Esophagus mucosa (tissue), 1 donor: ENCODE measurements at places on chromosomes 16 and 17. TPM values are rescaled to one million over a fixed set of nuclear protein-coding genes. Genes with fewer than 3 reads are reported as not detected.

Gene ATAD5
- total RNA-seq = 3.8 TPM

Gene SPNS3
- total RNA-seq = 0.48 TPM

Gene CFAP97D1
- total RNA-seq = not detected

Gene KRTAP9-2
- not detected for total RNA-seq

Gene PYY
- not detected for total RNA-seq

Gene SLC13A5
- total RNA-seq = 3.5 TPM

Gene ASB16
- not detected for total RNA-seq

- peak; percentile 48 for ATAC-seq
Measured at GRCh38 chr17:17191346-17191792, 14.8 kb downstream of the PLD6 start.

DNA sequence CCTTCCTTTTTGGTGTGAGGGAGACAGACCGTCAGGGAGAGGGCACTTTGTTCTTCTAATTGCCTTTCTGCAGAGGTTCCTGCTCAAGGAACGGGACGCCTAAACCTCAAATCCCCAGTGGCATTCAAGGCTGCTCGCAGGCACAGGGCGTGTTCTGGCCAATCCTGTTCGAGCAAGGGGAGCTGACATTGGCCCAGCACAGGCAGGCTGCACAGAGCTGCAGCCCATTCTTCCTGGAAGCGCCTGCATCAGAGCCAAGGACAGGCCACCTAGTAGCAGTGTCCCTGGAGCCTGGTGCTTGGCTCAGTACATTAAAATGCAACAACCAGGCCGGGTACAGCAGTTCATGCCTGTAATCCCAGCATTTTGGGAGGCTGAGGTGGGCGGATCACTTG, 72.2 kb upstream of the CREBBP start:
- ATAC-seq = peak; percentile 78

DNA sequence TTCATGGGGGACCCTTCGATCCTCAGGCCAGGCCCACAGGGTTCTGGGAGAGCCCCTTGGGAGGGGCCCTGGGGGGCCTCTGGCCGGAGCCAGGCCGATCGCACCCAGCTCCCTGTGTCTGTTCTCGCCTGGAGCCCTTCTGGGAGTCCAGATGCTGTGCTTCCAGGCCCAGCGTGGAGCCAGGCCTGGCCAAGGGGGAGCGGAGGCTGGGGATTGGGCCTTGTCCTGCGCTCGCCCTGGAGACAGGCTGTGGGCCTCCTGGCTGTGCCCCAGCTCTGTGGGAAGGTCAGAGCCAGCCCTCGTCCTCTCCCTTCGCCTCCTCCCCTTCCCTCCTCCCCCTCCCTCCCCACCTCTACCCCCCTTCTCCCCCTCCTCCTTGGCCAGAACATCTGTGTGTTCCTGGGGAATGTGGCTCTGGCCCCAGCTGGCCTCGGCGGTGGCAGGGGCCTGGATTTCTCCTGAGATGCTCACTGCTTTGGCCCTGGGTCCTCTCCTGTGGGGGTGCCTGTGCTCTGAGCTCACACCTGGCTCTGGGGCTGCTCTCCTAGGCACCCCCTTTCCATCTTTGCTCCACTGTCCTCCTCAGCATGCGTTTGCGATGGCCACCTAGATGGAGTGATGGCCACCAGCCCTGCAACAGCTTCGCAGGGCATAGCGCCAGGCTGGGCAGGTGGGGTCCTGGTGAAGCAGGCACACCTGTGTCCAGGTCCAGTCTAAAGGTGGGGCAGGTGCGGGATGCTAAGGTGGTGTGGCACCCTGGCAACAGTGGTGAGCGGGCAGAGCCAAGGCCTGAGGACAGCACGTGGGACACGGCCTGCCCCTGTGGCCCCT, 90.6 kb upstream of the CIBAR2 start:
- no peak for ATAC-seq

DNA sequence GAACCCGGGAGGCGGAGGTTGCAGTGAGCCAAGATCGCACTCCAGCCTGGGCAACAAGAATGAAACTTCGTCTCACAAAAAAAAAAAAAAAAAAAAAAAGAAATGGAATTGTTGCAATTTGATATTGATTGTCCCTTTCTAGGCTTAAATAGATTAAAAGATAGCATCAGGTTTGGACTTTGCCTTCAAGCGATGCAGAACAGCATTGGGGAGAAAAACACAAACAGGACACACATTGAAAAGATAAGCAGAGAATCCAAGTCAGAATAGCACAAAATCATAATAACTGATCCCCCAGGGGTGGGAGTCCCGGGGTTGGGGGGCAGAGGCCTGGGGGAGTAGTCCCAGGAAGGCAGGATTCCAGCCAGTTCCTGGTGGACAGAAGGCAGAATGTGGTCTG, 3.9 kb upstream of the CREBBP start:
- ATAC-seq = no peak

DNA sequence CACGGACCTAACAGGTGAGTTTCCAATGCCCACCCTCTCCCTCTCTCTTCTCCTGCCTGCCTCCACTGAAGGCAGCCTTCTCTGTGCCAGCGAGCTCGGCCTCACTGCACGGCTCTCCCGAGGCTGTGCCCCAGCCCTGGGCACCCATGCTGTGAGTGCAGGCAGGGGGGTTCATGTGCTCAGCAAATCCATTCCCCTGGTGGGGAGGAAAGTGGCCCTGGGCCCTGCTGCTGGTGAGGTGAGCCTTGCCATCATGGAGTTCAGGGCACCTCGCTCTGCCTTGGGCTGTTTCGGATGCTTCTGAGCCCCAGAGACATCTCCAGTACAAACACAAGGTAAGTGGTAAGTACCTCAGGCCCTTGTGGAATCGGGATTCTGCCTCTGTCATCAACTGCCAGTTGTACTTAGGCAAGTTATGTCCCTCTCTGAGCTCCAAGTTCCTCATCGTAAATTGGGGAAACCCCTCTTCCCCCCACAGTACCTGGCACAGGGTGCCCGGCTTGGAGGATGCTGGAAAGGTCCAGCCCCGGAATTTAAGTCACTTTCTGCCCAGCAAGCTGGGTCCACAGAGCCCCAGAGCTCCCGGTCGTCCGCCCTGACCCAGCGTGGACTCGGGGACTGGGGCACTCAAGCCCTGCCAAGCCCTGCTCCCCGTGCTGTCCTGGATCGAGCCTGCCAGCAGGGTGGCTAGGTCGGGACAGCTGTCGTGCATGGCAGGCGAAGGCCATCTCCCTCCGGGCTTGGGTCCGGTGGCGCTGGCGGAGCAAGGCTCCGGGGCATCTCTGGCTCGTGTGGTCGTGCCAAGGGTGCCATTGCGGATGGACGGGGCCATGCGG, 684 bp upstream of the NUDT16L1 start:
- peak; percentile 4 for ATAC-seq

DNA sequence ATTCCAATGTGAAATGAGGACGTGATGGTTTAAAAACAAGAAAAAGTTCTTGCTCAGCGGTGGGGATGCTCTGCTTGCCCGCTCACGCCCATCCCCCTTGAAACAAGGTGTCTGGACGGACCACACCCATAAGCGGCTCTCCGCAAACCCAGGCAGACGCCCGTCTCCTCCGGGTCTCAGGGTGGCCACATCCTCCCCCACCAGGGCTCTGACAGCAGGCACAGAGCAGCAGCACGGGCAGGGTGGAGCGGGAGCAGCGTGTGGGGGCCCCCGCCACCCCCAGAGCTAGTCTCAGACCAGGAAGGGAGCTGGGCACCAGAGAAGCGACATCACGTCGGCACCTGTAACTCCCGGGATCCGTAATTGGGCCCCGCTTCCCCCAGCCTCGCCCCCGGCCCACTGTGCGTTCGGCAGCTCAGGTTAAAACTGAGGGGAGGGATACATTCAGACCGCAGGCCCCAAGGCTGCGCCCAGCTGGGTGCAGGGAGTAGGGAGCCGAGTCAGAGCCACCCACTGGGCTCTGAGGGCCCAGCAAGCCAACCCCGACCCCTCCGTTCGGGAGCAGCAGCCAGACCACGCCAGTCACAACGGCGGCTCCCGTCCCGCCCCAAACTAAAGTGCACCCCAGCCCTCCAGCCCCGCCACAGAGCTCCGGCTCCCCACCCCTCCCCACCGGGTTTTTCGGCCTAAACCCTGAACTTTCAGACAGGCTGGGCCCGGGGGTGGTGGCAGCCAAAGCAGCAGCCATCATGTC, 22.0 kb downstream of the CLUH start:
- ATAC-seq = peak; percentile 3

GRCh38 chr16:23088018-23088417, 61.2 kb downstream of the USP31 start:
- ATAC-seq = no peak

DNA sequence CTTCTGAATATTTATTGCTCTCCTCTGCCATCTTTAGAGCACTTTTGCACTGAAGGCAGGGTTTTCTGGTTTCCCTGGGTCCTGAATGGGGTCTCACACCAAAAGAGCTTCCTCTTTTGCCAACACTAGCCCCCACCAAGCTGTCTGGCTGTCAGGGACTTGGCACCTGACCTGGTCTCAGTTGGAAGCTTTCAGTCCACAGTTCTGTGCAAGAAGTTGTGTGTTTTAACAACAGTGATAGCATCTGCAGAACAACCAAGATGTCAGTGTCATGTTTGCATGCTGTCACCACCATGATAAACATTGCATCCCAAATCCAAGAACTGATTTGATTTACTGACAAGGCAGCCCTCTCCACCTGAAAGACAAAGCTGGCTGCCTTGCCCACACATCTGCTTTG, 448.5 kb upstream of the CCL2 start:
- no peak for ATAC-seq

GRCh38 chr17:74426551-74427047, 5.3 kb upstream of the GPRC5C start:
- no peak for ATAC-seq

DNA sequence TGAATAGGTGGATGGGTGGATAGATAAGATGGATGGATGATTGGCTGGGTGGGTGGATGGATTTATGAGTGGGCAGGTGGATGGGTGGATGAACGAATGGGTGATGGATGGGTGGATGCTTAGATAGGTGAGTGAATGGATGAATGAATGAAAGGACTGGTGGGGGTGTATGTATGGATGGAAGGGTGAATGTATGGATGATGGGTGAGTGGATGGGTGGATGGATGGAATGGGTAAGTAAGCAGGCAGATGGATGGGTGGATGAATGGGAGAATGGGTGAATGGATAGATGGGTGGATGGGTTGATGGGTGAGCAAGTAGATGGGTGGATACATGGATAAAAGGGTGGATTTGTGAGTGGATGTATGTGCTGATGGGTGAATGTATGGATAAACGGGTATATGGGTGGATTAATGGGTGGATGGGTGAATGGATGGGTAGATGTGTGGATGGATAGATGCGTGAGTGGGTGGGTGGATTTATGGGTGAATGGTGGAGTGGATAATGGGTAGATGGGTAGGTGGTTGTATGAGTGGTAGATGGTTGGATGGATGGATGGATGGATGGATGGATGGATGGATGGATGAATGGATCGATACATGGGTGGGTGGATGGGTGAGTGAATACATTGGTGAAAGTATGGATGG, 682.6 kb downstream of the HS3ST4 start:
- peak; percentile 26 for ATAC-seq

GRCh38 chr16:3858801-3859200, 21.7 kb downstream of the CREBBP start:
- no peak for ATAC-seq

GRCh38 chr17:52011064-52011463, 147.4 kb downstream of the CA10 start:
- no peak for ATAC-seq

DNA sequence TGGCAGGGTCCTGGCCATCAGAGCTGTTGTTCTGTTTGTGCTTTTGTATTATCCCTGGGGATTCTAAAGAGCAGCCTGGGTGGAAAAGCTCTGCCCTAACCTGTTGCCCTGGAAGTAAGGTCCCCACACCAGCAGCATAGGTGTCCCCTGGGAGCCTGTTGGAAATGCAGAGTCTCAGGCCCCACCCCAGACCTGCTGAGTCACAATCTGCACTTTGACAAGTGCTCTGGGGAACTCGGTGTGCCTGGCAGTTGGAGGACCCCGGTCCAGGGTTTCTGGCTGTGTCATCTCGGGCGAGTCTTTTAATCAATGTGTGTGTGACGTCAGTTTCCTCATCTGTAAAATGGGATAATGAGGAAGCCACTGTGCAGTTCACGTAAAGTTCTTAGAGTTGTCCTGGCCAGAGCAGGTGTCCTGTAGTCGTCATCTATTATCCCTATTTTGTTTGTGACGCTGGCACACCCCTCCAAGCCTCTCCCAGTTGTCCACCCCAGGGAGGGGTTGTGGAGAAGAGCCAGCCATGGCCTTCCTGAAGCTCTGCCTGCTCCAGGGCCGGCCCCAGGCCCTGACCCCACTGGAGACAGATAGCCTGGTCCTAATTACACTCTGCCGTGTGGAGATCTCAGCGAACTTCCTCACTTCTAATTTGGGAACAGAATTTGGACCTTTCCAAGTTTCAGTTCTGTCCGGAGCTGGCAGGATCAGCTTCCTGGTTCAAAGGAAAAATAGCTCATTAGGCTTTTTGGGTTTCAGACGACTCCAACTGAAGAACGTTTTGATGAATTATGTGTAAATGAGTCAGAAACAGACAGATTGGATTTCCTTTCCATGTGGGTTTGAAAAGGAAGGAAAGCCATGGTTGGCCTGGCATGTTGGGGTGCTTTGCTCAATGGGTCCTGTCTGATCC, 295.7 kb upstream of the FOXF1 start:
- ATAC-seq = peak; percentile 42

- ATAC-seq = no peak
Measured at GRCh38 chr17:1518410-1518809, 2.0 kb upstream of the INPP5K start.

DNA sequence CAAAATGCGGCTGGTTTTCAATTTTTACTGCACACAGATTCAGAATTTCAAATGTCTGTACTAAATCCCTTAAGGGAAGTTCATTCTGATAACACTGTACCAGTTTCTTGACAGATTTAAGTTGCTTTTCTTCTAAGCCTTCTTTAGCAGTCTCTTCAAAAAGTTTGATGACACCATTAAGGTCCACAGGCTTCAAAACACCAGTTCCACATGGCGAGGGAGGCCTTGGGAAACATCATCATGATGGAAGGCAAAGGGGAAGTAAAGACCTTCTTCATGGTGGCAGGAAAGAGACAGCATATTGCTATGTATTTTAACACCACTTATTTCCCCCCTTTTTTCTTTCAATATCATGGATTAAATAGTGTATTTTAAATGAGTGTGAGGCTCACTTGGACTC, 24.5 kb downstream of the NLRC5 start:
- no peak for ATAC-seq

DNA sequence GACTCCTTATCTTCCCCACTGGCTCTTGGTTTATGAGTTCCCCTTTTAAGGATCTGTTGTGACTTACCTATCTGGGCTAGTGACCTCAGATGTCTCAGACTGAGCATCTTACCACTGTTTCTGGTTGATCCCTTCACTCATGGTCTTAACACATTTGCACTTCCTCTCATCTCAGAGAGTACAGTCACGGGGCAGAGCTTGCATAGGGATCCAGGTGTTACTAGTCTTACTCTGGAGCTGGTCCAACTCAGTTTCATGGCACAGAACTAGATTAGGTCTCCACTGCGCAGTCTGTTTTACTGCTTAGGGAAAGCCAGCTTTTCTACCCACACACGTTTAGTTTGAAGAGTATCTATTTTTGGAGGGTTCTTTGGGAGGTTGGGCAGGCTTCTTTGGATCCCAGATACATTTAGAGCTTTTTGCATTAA, 10.2 kb downstream of the GABARAPL2 start:
- ATAC-seq = no peak
